ENCODE measurements at places on chromosomes 4 and X.

- no peak for DNase-seq
Measured at GRCh38 chr4:111671756-111672155, 473.5 kb upstream of the FAM241A start.

- no peak for DNase-seq
Measured at GRCh38 chrX:103153661-103154060, 60.7 kb upstream of the NXF3 start.

DNA sequence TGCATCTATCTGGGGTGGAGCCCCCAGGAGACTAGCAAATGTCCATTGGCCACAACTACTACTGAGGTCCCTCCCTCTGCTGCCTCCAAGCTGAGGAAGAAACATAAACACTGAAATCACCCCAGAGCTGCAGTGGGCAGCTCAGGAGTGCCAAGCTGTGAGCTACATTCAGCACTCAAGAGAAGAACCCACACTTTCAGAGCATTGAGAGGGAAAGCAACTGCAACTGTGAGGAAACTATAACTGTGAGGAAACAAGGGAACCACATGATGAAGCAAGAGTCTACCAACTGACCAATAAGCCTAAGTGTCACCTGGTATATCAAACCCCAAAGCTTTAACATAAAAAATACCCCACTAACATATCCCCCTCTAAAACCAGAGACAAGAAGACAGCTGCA, 373.5 kb upstream of the TACR3 start:
- DNase-seq = no peak

DNA sequence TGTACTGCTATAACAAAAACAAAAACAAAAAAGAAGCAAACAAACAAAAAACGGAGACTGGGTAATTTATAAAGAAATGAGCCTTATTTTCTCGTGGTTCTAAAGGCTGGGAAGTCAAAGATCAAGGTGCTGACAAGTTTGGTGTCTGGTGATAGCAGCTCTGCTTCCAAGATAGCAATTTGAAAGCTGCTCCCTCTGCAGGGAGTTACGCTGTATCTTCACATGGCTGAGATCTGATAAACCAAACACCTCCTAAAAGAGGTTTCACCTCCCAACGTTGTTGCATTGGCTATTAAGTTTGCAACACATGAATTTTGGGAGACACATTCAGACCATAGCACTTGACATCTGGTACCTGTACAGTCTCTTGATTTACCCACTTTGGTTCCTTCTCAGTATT, 854.2 kb downstream of the CENPC start:
- DNase-seq = no peak

DNA sequence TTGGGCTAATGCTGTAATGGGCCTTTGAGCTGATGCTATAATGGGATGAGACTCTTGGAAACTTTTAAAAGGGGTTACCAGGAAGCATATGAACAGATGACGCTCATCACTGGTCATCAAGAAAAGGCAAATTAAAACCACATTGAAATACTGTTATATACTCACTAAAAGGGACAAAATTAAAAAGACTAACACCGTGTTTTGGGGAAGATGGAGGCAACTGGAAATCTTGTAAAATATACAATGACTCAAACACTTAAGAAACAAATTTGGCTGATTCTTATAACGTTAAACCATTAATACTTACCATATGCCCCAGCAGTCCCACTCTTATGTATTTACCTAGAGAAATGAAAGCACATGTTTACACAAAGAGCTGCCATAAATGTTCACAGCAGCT, 207.2 kb upstream of the GPRIN3 start:
- no peak for DNase-seq

DNA sequence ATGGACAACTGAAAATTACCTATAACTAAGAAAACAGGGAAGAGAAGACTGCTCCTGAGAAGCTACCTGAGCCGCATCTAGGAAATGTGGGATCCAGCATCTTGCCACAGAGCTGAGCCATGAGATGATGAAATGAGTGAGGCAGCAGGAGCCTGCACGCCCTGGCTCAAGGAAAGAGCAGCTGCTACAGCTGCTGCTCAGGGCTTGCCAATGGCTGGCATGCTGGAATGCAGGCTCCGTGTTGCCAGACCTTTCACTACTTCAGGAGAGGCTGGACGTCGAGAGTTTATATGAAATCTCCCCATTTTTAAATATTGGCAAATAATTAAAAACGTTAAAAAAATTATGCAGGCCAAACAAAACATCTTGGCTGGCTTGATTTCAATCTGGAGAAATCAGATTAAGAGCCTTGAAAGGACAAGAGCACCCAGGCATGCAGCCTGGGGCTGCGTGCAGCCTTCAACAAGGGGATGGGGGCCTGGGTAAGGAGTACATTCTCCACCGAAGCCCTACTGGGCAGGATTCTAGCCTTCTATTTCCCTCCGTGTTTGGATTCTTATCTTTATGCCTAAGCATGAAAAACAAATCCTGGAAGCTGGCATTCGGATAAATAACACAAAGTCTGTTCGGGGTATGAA, 227.6 kb downstream of the NR3C2 start:
- peak; percentile 74 for DNase-seq

DNA sequence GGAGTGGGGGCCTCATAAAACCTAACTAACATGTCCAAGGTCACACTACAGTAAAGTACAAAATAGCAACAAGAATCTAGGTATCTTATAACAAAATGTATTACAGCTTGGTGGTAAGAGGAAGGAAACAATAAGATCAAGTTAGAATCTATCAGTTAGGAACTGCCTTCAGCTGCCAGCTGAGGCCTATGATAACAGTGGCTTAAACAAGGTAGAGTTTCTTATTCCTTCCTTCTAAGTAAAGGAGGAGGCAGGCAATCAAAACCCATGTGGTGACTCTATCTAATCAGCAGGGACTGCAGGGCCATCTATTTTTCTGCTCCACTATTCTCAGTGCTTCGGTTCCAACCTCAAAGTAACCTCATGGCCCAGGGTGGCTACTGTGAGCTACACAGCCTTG, 10.9 kb downstream of the SH3D19 start:
- DNase-seq = no peak

- no peak for DNase-seq
Measured at GRCh38 chr4:26729027-26729426, 131.6 kb upstream of the STIM2 start.

- no peak for DNase-seq
Measured at GRCh38 chrX:103565752-103566151, 19.6 kb upstream of the TCEAL4 start.

GRCh38 chr4:53748328-53748772, 157.1 kb upstream of the LNX1 start:
- DNase-seq = no peak

- no peak for DNase-seq
Measured at GRCh38 chr4:14265651-14266050, 638.1 kb upstream of the BOD1L1 start.

DNA sequence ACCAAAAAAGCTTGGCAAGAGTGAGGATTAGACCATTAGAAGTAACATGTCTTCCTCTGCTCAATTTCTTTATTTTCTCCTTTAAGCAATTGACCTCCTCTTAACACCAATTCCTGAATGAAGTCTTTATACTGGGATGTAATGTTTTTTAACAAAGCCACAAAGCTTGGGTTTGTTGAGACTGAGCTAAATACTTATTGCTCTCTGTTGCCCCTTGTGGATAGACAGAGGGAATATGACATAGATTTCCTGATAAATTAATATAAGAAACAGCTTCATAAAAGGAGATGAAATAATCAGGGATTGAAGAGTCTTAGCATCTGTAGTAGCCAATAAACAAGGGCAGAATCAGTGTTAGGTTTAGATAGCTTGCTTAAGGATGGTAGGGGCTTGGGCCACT, 57.6 kb downstream of the CCDC160 start:
- DNase-seq = no peak

- no peak for DNase-seq
Measured at GRCh38 chrX:132426695-132427281, 62.0 kb downstream of the MBNL3 start.

GRCh38 chr4:30929649-30930048, 209.5 kb downstream of the PCDH7 start:
- DNase-seq = no peak

DNA sequence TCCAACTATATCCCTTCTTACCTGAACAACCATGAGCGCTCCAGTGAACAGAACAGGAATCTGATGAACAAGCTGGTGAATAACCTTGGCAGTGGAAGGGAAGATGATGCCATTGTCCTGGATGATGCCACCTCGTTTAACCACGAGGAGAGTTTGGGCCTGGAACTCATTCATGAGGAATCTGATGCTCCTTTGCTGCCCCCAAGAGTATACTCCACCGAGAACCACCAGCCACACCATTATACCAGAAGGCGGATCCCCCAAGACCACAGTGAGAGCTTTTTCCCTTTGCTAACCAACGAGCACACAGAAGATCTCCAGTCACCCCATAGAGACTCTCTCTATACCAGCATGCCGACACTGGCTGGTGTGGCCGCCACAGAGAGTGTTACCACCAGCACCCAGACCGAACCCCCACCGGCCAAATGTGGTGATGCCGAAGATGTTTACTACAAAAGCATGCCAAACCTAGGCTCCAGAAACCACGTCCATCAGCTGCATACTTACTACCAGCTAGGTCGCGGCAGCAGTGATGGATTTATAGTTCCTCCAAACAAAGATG, 870.2 kb downstream of the ADGRL3 start:
- no peak for DNase-seq

DNA sequence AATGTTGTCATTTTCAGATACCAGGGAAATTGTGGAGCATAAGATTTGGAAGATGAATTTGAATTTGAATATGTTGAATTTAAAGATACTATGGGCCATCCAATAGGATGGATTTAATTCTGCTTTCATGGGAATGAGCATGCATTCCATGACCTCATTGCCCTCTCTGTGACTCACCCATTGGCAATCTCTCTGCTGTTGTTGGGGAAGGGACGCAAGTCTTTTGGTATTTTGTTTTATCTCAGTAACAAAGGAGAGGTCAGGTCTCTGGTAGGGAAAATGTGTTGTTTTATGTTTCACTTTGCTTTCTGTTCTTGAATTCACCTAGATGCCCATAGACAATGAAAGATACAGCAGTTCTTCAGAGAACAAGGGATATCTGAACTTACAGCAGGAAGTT, 42.1 kb upstream of the MAGEA4 start:
- no peak for DNase-seq
